CMK (cell line): ENCODE measurements at places on chromosomes 16 and 17.

- peak; percentile 89 for DNase-seq
Observed at GRCh38 chr17:77424585-77425344, 284.0 kb downstream of the SEC14L1 start.

DNA sequence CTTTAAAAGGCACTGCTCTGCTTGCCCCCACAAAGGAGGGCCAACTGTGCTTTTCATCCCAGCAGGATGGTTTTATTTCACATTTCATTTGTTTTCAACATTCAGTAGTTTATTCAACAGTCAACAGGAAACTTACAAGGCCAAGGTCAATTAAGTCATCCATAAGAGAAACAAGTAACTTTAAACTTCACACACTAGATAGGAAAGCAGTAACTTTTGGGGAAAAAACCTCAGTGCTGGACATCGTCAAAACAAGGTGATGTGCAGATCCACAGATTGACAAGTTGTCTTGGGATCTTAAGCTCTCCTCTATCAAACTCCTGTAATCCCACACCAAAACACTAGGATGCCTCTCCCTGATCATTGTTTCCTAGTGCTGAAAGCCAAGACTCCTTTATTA is 18.5 kb downstream of the NFE2L1 start:
- no peak for DNase-seq

GRCh38 chr16:73190256-73190655 is 142.3 kb upstream of the ZFHX3 start:
- no peak for DNase-seq

DNA sequence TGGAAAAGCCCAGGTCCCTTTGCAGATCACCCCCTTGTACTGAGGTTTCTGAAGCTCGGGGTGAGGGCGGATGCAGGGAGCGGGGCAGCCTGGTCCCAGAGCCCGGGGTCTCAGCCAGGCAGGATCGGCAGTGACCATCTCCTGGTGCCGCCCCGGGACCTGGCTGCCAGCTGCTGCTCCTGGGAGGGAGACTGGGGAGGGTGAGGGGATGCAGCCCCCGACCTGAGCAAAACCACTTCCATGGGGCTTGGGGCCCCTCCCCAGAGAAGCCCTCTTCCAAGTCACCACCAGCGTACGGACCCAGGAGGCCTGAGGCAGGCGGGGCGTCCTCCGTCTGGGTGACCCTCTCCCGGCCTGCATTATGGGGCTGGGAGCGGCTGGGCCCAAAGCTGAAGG is 14.8 kb downstream of the CD7 start:
- no peak for DNase-seq

DNA sequence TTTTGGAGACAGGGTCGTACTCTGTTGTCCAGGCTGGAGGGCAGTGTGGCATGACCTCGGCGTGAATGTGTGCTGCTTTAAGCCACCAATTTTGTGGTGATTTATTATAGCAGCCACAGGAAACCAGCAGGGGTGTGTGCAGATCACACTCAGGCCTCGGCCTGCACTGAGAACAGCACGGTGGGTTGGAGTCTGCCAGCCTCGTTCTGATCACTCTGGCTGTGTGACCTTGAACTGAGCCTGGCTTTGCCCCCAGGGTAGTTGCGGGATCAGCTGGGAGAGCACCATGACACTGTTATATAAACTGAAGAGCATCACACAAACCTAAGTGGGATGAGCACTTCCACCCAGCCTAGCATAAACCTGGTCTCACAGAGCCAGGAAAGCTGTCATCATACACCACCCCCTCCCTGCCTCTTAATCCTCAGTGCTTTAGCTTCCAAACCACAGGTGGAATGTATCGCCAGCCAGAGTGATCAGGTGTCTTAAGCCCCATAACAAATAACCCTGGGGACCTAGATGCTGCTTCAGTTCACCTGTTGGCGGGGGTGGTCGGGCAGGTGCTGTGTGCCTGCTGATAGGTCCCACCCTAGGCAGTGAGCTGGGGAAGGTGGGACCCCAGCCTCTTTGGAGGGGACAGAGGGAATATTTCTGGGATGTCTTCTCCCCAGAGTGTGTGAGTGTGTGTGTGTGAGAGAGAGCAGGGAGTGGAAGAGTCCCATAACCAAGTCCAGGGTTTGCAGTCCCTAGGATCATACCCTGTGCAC is 28.6 kb upstream of the NDRG4 start:
- DNase-seq, result no peak

DNA sequence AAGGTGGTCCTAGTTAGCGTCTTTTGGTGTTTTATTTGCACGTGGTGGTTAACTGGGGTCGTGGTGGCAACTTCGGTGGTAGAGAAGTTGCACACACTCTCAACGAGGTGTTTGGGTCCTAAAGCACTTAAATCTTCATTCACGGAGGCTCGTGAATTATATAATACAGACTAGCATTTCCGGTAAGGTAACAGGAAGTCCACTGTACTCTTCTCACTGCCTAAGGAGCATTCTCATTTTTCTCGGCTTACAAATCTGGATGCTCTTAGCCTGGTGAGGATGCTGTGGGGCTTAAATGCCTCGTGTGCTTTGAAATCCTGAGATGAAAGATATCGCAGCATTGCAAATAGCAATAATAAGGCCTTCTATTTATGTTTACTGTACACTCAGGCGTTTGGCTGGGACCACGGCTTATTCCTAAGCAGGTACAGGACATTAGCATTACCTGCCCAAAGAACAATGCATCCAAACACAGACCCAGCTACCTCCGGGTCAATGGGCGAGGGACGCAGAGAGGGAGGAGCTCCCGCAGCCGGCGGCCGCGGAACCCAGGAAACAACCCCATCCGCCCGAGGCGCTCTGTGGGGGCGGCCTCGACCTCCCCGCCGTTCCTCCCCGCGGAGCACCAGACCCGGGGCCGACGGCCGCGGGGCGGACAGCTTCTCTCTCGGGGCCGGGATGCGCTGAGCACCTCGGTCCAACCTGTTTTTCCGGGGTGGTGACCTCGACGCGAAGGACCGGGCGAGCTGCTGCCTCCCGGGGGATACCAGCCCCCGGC is 856 bp downstream of the DNAJA2 start:
- DNase-seq, result no peak

- no peak for DNase-seq
Observed at GRCh38 chr16:12971241-12971640, 69.8 kb downstream of the SHISA9 start.

- DNase-seq, result no peak
Observed at GRCh38 chr16:17177242-17177958, 293.4 kb downstream of the XYLT1 start.

DNA sequence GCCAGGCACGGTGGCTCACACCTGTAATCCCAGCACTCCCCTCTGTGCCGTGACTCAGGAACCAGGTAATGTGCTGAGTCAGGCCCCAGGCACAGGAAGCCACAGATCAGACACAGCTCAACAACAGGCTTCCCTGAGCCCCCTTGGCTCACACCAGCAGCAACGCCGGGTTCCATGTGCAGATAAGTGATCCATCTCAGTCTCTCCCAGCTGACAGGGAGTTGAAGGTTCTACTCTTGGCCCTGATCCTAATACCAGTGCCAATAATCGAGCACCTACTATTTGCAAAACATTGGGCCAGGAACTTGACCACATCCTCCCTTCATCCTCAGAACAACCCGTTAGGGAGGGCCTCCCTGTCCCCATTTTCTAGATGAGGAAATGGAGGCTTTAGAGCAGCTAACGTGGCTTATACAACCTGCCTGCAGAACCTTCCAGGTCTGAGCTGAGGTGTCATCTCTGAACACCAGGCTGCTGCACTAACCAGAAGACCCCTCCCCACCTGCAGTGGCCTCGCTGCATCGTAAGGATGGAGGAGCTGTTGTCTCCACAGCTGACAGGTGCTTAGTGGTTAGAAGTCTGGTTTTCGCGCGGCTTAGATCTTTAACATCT is 64.8 kb upstream of the AMZ2 start:
- no peak for DNase-seq

- DNase-seq, result no peak
Observed at GRCh38 chr16:65845466-65846209, 520.9 kb upstream of the CDH5 start.
